ENCODE measurements at places on chromosomes 6 and 20. TPM values are rescaled to one million over a fixed set of nuclear protein-coding genes. Genes with fewer than 3 reads are reported as not detected.

GRCh38 chr20:54324041-54324440 is 116.2 kb downstream of the PFDN4 start:
- no peak for DNase-seq

DNA sequence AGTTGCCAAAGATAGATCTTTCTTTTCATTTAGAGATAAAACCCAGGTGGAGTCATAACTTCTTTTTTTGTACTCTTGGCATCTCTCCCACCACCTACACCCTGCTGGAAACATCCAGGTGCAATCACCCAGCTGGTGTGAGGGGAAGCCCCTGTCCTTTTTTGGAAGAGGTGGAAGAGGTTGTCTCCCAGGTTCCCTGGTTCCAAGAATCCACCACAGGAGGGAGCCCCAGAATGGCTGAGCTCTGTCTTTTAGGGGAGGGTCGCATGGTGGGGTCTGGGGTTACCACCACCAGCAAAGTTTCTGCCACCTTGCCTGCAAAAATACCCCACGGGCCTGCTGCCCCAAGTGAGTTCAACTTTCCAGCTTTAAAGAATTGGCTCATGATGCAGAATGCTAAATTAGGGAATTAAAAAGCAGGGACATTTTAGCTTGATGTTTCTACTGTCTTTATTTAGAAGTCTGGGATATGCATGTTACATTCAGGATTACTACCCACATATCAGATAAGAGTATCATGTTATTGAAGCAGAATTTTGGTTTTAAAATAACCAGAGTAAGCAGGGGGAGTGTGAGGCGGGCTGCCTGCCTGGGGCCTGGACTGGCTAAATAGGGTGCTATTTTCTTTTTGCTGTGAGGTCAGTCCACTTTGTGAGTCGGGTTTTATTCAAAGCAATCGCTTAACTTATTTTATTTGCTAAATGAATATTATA is 11.0 kb downstream of the SMOC2 start:
- no peak for DNase-seq

MUC21 gene
- total RNA-seq: 9.5 TPM

GRIK2 gene
- total RNA-seq: 0.58 TPM

- peak; percentile 94 for DNase-seq
Observed at GRCh38 chr20:50415516-50416268, 94.5 kb upstream of the PTPN1 start.

TSHZ2 gene
- 11.9 TPM for total RNA-seq

ABCC10 gene
- total RNA-seq: 38.5 TPM

DNA sequence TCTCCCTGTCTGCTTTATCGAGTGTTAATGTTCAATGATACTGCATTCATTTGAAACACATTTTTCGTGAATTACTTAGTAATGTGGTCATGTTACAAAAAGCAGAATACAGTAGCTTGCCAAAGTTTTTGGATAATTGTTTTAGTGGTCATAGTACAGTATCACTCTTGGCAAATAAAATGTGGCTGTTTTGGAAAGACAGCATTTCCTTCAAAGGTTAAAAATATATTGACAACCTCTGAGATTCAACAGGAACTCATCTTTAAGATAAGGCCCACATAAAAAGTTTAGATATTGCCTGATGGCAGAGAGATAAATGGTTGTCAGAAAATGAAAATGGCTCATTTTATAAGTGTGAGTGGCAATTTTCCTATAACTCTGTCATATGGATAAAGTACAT is 297.7 kb upstream of the MAN1A1 start:
- DNase-seq: no peak

- no peak for DNase-seq
Observed at GRCh38 chr20:24289737-24290481, 179.5 kb upstream of the SYNDIG1 start.

TMEM217 gene
- 2.1 TPM for total RNA-seq

DNA sequence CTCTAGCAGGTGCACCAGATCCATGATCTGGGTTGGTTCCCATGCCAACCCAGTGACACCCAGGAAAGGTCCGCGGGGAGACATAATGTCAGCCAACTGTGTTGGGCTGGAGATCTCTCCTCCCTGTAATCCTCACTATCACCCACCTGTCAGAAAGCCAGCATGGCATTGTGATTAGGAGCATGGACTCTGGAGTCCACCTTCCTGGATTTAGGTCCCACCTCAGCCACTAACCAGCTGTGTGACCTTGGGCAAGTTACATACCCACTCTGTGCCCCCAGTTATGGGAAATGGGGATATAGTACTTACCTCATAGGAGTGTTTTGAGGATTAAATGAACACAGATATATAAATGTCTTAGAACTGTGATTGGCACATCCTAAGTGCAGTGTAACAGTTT is 97.9 kb downstream of the ZDHHC14 start:
- no peak for DNase-seq

DNA sequence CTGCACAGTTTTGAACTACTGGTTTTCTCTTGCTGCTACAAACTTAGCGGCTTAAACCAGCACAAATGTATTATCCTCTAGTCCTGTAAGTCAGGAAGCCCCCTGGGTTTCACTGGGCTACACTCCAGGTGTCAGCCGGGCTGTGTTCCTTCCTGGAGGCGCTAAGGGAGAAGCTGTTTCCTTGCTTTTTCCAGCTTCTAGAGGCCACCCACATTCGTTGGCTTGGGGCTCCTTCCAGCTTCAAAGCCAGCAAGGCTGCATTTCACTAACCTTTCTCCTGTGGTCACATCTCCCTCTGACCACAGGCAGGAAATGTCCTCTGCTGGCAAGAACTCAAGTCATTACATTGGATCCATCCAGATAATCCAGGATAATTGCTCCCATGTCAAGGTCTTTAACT is 350.6 kb upstream of the PLCB4 start:
- DNase-seq: no peak

DNA sequence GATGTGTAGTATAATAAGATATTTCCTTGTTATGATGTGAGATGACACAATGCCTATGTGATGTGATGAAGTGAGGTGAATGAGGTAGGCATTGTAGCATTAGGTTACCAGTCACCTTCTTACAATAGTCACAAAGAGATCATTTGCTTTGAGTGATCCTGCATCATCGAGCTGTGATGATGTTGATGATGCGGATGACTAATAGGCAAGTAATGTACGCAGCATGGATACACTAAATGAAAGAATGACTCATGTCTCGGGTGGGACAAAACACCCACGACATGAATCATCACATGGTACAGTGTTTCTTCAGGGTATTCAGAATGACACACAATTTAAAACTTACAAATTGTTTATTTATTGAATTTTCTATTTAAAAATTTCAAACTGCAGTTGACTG is 806.3 kb upstream of the GJE1 start:
- no peak for DNase-seq
